CD4-positive, CD25-positive, alpha-beta regulatory T cell (primary cell): ENCODE measurements at places on chromosomes 11 and 22. TPM values are rescaled to one million over a fixed set of nuclear protein-coding genes. Genes with fewer than 3 reads are reported as not detected.

SLC35E4 gene
- 7.0 TPM for polyA plus RNA-seq

CST6 gene
- polyA plus RNA-seq = not detected

PTPRCAP gene
- 1,084 TPM for polyA plus RNA-seq

ARHGAP42 gene
- not detected for polyA plus RNA-seq

TECTA gene
- polyA plus RNA-seq = not detected

OR1S2 gene
- not detected for polyA plus RNA-seq

PKP3 gene
- polyA plus RNA-seq = 0.27 TPM

APOBEC3F gene
- polyA plus RNA-seq = 18.4 TPM

SERHL2 gene
- not detected for polyA plus RNA-seq

HORMAD2 gene
- not detected for polyA plus RNA-seq

TXNRD2 gene
- 11.6 TPM for polyA plus RNA-seq

OR5I1 gene
- not detected for polyA plus RNA-seq

ARVCF gene
- 0.41 TPM for polyA plus RNA-seq

KLHL22 gene
- polyA plus RNA-seq = 43.9 TPM

CELSR1 gene
- 0.10 TPM for polyA plus RNA-seq

GGTLC3 gene
- not detected for polyA plus RNA-seq

BTBD18 gene
- 0.44 TPM for polyA plus RNA-seq

OR5M8 gene
- polyA plus RNA-seq = not detected

AIFM3 gene
- polyA plus RNA-seq = not detected

GLB1L2 gene
- polyA plus RNA-seq = 0.79 TPM

TRPC6 gene
- not detected for polyA plus RNA-seq

APOL5 gene
- not detected for polyA plus RNA-seq

DDIAS gene
- 1.5 TPM for polyA plus RNA-seq

SYT12 gene
- not detected for polyA plus RNA-seq

NLRP14 gene
- not detected for polyA plus RNA-seq

CRYBB2 gene
- not detected for polyA plus RNA-seq

SAMM50 gene
- 75.6 TPM for polyA plus RNA-seq

UBQLN3 gene
- polyA plus RNA-seq = not detected

FAM111B gene
- 0.74 TPM for polyA plus RNA-seq

TST gene
- polyA plus RNA-seq = 2.1 TPM

PSMA1 gene
- 163 TPM for polyA plus RNA-seq

CCDC15 gene
- 1.8 TPM for polyA plus RNA-seq

GAB4 gene
- polyA plus RNA-seq = not detected

C11orf97 gene
- polyA plus RNA-seq = not detected
